Uterus (tissue), 4 donors: ENCODE measurements at places on chromosomes 7 and 10. TPM values are rescaled to one million over a fixed set of nuclear protein-coding genes. Genes with fewer than 3 reads are reported as not detected.

GRCh38 chr10:131570716-131571307 is 259.3 kb upstream of the TCERG1L start:
- DNase-seq, result no peak

GRCh38 chr10:119409906-119410305 is 132.6 kb downstream of the RGS10 start:
- no peak for DNase-seq

- DNase-seq, result no peak
Measured at GRCh38 chr7:51312951-51313737, 3.5 kb downstream of the COBL start.

- peak; percentile 40 for DNase-seq
Measured at GRCh38 chr10:1109795-1110673, 53.8 kb downstream of the WDR37 start.

GRCh38 chr7:48466713-48467112 is 295.5 kb downstream of the ABCA13 start:
- no peak for DNase-seq

- DNase-seq, result no peak
Measured at GRCh38 chr10:26650406-26650805, 47.1 kb upstream of the PDSS1 start.

DNA sequence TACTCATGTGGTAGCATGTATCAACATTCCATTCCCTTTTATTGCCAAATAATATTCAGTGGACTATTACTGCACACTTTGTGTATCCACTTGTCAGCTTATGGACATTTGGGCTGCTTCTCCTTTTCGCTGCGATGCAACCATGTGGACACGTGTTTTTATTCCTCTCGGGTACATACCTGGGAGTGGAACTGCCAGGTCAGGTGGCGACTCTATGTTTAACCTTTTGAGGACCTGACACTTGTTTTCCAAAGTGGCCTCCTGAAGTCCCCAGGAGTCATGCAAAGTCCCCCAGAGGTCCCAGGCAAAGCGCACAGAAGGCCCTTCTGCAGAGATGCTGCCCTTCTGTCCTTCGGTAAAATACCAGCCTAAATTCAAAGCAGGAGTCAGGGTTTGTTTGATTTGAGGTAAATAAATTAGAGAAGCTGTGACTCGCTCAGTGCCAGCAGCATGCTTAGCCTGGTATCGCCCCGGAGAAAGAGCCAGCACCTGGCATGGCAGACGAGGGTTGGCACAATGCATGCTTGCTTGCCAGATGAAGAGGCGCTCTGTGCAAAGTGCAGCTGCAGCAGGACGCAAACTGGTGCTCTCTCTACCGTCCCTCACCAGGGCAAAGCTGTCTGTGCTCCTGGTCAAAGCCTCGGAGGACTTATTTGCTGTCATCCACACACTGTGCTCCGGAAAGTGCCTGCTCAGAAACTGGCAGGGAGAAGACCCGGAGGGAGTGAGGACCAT is 37.8 kb downstream of the HIPK2 start:
- DNase-seq, result no peak

- no peak for DNase-seq
Measured at GRCh38 chr10:121698336-121698735, 100.1 kb upstream of the FGFR2 start.

- no peak for DNase-seq
Measured at GRCh38 chr7:129375141-129375938, 58.9 kb upstream of the STRIP2 start.

The DEPP1 gene
- 266 TPM for total RNA-seq
